Transverse colon (tissue), 4 donors: ENCODE measurements at places on chromosomes 3 and 15.
A peak's percentile ranks its signal among the peaks of the same experiment; 100 is the strongest.

DNA sequence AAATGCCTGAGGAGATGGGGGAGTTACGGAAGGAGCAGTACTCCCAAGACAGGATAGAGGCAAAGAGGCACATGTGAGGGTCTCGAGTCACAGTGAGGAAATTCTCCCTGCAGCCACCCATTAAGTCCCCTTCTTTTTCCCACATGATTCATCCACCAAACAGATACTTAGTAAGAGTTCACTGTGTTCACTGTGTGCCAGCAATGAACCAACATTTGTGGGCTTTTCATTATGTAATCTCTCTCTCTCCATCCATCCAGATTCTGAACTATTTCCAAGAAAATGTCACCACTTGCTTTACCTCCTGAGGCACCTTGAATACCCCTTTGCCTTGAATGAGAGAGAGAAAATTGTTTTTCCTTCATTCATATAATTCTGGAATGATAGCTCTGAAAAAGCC lies 24.6 kb upstream of the LRRFIP2 start:
- no peak for DNase-seq

- no peak for DNase-seq
Measured at GRCh38 chr15:58415636-58416035, 16.2 kb upstream of the LIPC start.

DNA sequence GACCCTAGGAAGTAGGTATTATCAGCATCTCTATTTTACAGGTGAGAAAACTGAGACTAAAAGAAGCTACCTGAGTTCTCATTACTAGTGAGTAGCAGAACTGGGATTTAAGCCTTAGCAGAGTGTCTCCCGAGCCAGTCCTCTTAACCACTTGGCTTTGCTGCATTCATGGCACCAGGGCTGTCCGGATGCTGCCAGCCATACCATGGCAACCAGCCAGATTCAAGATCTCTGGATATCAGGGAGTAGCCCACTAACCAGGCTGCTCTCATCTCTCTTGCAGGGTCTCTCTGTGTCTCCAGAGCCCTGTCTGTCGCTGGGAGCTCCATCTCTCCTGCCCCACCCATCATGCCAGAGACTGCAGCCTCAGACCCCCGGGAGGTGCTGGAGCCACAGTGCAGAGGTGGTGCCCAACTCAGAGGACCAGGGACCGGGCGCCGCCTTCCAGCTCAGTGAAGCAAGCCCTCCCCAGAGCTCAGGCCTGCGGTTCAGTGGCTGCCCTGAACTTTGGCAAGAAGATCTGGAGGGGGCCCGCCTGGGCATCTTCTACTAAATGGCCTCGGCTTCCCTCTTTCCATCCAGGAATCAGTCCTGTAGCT lies 1.7 kb downstream of the MESP2 start:
- DNase-seq = no peak

DNA sequence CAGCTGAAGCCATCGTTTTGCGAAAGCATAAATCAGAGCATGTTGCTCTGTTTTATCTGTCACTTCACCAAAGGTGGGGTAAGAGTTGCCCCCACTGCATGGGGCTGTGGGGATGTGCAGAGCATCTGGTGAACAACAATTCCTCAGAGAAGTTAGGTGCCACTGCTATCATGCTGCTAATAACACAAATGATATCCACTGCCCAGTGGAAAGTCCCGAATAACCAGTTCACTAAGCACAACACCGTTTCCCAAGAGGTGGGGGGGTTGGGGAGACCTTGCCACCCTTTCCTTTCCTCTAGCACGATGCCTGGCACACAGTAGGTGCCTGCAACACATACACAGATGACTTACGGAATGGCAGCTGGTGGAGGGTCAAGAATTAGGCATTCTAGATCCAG lies 38.6 kb downstream of the FAM3D start:
- no peak for DNase-seq

- DNase-seq = no peak
Measured at GRCh38 chr15:91885714-91886270, 32.3 kb downstream of the SLCO3A1 start.

DNA sequence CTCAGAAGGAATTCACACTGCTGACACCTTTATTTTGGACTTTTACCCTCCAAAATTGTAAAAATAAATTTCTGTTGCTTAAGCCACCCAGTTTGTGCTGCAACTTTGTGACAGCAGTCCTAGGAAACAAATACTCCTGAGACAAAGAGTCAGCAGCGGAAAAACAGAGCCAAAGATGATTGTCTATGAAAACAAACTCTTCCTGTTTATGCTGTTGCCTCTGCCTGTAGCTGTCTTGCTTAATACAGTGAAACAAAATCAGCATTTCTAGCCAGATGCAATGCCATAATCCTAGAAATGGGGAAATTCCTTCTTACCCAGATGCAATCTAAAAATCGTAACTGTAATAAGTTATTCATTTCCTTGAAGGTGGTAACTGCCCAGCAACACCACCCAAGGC lies 387.5 kb upstream of the ATP11B start:
- DNase-seq = no peak

DNA sequence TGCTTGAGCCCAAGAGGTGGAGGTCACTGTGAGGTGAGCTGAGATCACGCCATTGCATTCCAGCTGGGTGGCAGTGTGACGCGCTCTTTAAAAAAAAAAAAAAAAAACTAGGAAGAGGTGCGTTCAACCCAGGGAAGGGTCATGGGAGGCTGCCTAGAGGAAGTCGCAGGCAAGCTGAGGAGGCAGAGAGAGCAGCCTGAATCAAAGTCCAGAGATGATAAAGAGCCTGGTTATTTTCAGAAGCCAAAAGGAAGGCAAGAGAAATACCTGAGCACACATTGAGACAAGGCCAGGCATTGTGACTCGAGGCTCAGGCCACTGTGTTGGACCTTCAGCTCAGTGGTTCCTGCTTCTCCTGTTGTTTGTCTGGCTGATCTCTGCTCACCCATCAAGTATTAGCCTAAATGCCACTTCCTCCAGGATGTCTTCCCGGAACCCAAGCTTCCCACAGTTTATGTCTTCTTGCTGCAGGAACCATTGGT lies 16.1 kb upstream of the GCNT3 start:
- DNase-seq = peak; percentile 69

GRCh38 chr3:25883492-25883891 lies 93.6 kb downstream of the OXSM start:
- no peak for DNase-seq
